Left ventricle myocardium inferior (tissue), 1 donor: ENCODE measurements at places on chromosomes 7 and 10.

- DNase-seq, result no peak
These were observed 73.7 kb downstream of the DKK1 start for GRCh38 chr10:52387744-52388143.

DNA sequence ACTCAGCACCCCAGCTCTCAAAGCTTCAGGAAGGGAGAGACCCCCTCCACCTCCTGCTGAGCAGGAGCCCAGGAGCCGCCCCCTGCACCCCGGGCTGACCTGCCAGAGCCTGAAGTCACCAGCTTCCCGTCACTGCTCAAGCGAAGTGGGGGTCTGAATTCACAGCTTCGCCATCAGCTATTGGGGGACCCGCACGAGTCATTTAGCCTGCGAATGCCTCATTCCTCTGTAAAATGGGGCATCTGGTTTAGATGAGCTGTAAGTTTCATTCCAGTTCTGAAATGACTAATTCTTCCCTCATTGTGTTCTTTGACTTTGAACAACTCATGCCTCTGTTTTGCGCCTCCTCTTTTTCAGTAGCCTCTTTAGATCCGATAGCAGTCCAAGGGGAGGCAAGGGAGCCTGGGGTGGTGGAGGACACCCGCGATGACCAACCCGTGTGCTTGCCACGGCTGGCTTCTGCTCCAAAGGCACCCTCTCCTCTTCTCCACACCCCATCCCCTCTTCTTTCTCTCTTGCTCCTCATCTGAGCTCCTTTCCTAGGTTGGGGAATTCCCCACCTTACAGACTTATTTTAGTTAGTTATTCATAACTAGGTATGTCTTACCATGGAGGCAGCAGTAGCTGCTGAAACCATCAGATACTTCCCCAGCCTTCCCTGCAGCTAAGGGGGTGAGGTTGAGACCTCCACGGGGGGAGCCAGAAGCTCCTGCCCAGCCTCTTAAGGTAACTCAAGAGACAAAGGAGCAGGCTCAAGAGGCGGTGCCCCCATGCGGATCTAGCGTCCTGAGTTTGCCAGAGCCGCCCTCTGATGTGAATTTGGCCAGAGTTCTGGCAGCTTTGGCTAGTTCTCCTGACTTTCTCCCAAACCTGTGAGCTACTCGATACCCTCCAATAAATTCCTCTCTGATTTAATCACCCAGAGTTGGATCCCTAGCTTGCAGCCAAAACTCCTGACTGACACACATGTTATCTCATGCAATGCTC is 47.7 kb downstream of the RBM17 start:
- no peak for DNase-seq

DNA sequence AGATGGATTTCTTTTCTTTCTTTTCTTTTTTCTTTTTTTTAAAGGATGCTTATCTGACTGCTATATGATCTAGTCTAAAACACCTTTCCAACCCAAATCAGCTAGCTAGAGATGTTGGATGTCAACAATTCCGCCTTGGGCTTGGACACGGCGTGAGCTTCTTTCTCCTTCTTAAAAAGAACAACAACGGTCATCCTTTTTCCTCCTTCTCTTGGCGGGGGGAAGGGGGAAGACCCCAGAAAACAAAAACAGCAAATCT is 1.0 kb downstream of the BEND7 start:
- no peak for DNase-seq

GRCh38 chr10:103086261-103086660 is 106.8 kb downstream of the NT5C2 start:
- DNase-seq, result no peak

- DNase-seq, result no peak
These were observed 40.4 kb downstream of the CREB3L2 start for GRCh38 chr7:137961200-137962177.
